ENCODE measurements at places on chromosomes 6 and 20.

- no peak for DNase-seq
These were observed 208.3 kb downstream of the TASP1 start for GRCh38 chr20:13430346-13431002.

DNA sequence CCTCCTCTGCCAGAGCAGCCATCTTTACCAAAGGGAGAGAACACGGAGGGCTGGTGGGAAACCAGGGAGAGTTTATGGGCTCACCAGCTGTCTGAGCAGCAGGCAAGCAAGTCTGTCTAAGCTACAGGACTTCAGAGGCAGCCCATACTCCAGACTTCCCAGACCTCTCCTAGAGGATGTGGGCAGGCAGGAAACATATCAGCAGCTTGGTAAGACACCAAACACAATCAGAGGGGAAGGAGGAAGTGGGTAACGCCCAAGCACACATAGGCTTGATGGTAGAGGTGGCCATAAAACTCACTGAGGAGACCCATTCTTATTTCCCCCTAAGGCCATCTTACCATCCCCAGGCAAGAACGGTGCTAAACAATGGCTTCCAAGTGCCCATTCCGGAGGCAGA, 143.1 kb upstream of the ARID1B start:
- no peak for DNase-seq

DNA sequence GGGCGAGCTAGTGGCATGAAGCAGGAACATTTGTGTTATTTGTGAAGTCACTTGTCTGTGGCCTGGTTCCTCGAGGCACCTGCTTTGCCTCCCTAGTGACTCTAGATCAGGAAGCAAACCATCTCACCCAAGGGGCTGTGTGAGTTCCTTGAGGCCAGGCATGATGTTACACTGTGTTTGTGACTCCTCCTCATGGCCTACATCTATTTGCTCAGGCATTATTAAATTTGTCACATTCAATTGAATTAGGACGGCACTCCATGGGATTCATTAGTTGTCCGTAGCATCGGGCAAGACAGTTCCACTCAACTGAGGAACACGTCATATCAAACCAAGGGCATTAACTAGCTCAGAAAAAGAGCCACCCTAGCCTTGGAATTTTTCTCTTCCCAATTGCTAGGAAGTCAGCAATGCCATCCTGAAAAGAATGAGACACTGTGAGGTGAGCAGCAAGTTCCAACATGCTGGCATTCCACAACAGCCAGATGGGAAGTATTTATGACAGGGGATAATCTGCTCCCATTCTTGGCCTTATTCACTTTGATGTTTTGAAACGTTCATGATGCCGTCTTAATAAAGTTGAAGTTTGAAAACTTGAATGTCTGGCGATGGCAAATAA, 17.2 kb downstream of the TMEM200A start:
- DNase-seq, result no peak

GRCh38 chr6:144075875-144076274, 19.5 kb downstream of the SF3B5 start:
- DNase-seq, result no peak

GRCh38 chr6:41768545-41769308, 11.0 kb downstream of the FRS3 start:
- DNase-seq, result no peak

DNA sequence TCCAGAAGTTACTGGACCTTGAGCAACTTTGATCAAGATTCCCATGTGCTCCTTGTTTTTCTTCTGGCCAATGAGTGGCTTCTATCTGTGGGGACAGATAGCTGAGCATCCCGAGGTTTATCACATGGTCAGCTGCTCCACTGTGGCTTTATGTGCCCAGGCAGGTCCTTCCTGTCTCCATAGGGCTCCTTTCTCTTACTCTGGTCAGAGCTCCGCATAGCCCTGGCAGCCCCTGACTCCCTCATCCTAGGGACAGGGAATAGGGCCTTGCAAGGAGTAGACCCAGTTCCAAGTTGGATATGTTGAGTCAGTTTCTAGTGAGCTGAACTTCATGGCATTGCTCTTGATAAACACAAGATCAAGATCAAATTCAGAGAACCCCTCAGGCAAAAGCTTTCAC, 6.4 kb upstream of the MAS1L start:
- DNase-seq, result no peak

GRCh38 chr20:63373996-63374395, 12.8 kb upstream of the CHRNA4 start:
- no peak for DNase-seq

GRCh38 chr6:138507977-138508675, 8.8 kb upstream of the NHSL1 start:
- no peak for DNase-seq

DNA sequence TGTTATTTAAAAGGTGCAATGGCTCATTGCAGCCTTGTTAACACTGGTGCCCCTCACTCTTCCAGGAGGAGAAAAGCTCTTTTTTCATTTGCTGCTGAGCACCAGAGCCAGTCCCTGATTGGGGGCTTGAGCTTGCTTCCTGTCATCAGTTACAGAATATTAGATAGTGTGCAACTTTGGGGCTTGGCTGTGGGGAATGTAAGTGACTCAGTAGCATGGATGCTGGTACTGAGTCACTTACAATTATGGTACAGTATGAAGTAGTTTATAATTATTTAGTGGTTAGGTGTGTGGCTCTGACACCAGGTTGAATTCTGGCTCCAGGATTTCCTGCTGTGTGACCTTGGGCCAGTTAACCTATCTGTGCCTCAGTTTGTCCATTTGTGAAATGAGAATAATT, 37.6 kb downstream of the ANKS1A start:
- no peak for DNase-seq

DNA sequence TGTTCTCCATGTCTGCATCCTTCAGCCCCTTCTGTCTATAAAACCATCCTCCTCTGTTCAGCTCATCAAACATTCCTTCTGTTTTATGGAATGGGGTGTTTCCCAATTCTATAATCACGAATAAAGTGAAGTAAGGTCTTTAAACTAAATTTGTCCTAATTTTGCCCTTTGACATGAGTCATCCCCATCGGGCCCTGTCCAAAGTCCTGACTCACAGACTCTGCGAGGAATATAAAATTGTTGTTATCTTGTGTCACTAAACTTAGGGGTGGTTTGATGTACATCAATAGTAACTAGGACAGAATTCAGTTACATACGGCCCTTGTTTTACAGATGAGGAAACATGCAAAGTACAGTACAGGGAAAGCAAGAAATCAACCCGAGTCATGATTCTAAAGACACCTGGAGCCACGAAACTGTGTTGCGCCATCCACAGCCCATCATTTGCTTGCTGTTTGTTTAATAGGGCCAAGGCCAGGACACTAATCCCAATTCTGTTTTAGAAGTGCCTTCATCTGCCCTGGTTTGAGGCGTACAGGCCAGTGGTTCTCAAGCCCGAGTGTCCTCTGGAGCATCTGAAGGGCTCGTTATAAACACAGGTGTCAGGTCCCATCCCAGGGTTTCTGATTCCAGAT, 2.8 kb downstream of the ACSS1 start:
- no peak for DNase-seq

DNA sequence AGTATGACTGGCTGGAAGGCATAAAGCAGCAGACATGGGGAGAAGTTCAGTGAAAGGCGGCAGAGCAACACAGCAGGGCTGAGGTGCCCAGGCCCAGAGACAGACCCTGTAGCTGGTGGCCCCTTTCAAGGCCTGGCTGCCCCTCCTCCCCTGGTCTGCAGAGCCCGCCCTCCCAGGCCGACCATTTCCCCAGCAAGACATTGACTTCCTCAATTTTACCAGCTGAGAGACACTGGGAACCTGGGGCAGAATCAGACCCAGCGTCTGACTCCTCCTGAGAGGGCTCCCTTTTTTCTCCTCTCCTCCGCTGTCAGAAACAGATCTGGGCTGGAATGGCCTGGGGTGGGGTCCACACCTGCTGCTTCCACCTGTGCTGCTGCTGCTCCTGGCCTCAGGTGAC, at the start of gene TREML4:
TSS of gene TREML4 (plus strand) at position 254 of the 400 bp plus-strand sequence. CDS start at position 333, 79 bp downstream.
- DNase-seq, result no peak

DNA sequence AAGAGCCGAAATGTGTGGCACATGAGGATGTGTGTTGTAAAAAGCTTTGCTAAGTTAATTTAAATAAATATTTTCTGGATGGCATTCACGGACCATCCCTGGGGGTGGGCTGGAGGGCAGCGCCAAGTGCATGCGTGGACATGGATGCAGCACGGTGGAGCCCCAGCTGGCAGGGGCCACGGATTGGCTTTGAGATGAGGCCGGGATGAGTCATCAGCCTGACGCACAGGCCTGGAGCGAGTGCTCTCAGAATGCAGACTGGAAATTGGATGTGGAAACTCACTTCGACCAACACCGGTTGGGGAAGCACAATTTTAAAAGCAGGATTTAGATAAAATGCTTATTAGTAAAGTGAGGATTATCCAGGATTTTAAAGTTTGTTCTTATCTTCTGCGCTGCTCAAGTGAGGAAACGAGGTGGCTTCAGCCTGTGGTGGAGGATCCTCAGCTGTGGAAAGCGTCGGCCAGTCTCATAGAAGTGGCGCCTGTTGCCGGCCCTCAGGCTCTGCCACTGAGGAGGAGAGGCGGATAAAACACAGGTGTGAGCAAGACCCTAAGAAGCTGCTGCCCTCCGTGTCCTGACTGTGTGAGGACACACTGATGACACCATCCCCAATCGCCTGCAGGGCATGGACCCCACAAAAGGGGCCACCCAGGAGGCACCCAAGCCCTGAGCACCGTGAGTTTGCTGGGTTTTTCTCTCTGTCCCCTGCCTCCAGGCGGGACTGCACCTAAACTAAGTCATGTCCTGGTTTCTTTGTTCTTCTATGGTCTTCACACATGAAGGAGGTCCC, 279.7 kb downstream of the CDH4 start:
- no peak for DNase-seq

DNA sequence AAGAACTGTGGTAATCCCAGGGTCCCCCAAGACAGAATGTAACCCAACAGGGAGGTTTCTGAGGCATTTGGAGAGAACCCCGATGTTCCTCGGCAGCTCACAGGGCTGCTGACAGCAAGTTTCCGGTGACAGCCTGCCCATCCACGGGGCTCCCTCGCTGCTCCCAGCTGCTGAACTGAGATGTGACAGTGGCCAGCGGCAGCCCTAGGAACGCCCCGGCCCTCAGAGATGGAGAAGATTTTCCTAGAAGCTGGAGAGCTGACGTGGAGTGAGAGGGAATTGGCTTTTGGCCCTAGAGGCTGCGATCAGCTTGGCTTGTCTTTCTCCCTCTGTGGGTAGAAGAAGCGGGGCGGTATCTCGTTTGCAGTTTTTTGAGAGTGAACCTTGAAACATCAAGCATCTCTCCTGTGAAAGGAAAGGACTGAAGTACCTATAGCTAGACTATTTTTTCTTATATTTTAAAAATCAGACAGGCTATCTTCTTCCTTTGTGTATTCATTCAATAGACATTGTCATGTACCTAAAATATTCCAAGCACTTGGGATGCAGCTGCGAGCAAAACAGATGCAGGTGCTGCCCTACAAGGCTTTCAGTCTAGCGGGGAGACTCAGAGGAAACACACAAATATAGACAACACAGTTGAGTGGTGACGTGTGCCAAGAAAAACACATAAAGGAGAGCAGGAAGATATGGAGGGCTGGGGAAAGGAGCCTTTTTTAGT, 28.4 kb upstream of the NFATC2 start:
- DNase-seq, result no peak

DNA sequence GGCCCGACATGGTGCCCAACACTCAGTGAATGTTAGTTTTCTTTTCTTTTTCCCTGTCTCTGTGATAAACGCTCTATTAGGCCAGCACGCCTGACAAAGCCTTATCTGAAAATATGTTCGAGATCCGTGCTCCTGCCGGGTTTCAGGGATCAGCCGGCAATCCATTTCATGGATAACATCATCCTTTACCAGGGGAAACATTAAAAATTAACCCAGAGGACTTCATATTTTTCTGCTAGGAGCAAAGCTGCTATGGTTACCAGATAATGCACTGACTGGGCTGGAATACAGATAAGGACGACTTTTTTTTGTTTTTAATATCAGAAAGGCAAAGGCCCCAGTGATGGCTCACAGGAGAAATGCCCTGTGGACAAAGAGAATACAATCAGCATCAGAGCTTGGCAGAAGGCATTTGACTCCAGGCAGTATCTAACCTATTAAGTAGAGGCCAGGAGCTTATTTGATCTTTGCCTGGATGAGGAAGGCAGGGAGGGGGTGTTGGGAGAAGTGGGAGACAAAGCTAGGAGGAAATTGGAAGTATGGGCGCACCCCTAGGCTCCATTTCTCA, 482.0 kb upstream of the CHD6 start:
- no peak for DNase-seq

GRCh38 chr6:144248476-144249301, 36.4 kb upstream of the UTRN start:
- DNase-seq, result no peak

GRCh38 chr6:71239694-71240093, 48.9 kb upstream of the OGFRL1 start:
- no peak for DNase-seq

DNA sequence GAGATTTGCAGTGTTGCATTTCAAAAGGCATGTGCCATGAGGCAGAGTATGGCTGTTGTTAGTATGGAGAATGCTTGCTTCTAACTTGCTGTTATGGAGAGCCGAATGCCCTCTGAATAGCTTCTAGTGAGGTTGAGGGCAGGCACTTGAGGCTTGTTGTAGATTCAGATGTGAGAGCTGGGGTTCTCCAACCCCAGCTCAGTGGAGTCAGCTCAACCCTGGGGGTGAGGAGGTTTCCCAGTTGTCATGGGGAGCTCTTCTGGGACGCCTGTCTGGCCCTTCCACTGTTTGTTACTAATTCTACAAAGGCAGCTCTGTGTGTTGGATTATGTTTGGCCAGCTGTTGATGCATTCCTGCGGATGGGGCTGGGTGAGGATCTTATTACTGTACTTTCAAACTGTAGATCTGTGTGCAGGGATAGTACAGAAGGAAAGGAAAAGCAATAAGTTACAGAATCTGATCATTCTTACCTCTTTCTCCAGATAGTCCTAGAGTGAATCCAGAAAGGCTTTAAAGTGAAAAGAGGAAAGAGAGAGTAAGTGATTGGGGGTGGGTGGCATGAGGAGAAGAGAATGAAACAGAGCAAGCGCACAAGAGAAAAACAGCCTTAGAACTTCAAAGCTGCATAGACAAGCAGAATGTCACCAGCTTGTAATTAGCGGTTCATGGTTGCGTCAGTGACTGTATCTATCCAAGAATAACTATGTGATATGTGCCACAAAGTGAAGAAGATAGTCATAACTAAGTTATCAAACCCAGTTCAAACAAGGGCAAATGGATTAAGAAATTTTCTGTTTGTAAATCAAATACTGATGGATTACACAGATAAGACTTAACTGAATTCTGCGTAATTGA, 148.7 kb downstream of the PRL start:
- DNase-seq, result peak; percentile 89

- DNase-seq, result no peak
These were observed 6.2 kb downstream of the HEBP2 start for GRCh38 chr6:138410048-138410735.
